ENCODE measurements at places on chromosomes 16 and 17.

GRCh38 chr17:76532072-76532651 is 5.3 kb downstream of the CYGB start:
- no peak for DNase-seq

GRCh38 chr17:71760062-71760720 is 360.6 kb upstream of the SOX9 start:
- peak; percentile 8 for DNase-seq

DNA sequence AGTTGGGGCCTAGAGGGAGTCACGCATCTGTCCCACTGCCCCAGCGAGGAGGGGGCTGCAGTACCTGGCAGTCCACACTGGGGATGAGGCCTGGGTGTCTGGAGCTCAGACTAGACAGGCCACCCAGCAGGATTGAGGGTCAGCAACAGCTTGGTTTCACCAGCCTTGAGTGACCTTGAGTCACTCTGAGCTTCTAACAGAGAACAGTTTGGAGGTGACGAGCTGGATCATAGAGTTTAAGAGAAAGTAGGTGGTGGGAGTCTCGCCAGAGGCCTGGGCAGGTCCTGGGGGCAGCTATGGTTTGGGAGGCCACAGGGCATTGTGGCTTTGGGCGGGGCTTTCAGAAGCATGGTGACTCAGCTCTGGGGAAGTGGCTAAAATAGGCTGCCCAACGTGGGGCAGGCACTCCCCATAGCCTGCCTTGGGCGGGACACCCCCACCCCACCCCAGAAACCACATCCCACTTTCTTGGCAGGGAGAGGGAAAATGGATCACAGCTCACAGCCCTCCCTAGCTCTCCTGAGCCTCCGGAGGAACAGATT is 20.5 kb downstream of the CDC42EP4 start:
- peak; percentile 70 for DNase-seq

GRCh38 chr17:63425483-63425882 is 20.6 kb downstream of the CYB561 start:
- peak; percentile 62 for DNase-seq

DNA sequence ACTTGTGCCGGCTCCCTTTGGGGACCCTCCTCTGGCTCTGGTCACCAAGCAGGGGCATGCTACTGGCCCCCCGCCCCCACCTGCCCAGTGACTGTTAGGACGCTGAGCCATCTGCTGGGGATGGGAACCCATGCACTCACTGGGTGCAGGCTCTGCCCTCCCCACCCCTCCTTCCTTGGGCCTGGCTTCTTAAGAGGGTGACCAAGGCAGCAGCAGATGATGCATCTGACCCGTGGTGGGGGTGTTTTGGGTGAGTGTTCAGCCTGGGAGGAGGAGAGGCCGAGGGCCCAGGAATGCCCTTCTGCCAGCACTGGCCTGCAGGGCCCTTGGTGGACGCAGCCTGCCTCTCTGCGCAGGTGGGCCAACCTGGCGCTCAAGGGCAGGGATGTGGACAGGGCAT is 19.2 kb upstream of the MTSS2 start:
- no peak for DNase-seq

DNA sequence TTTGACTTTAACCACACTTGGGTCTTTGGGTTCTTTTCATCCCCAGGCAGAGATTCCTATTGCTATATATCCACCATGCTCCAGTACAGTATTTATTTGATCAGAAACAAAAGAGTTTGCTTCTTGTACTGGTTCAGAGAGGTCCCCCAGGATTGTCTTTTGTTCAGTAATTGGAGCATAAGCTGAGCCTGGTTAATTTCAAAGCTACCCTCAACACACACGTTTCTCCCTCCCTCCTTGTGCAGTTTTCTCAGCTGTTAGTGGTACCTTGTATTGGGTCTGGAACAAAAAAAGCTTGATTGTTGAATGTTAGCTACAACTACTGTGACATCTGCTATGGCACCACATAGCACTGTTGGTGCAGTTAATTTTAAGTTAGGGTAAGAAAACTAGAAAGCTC is 50.0 kb downstream of the NUP93 start:
- DNase-seq = no peak

GRCh38 chr16:1458977-1459341 is 14.6 kb upstream of the CCDC154 start:
- no peak for DNase-seq

GRCh38 chr17:60743799-60744198 is 66.1 kb downstream of the BCAS3 start:
- no peak for DNase-seq

DNA sequence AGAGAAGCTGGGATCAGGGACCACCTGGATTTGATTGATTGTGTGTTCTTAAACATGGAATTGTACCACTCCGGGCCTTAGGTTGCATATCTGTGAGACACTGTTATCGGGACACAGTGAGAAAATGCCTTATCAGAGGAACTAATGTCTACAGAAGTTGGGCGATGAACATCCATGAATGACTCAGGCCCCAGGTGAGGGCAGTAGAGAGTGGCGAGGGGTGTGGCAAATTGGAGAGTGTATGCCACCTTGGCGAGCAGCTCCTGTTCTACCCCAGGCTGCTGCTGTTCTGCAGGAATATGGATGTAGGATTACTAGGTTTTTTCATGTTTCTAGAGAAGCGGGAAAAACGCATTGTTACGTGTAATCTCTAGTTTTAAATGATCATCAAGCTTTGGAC is 38.8 kb downstream of the CLEC16A start:
- no peak for DNase-seq

DNA sequence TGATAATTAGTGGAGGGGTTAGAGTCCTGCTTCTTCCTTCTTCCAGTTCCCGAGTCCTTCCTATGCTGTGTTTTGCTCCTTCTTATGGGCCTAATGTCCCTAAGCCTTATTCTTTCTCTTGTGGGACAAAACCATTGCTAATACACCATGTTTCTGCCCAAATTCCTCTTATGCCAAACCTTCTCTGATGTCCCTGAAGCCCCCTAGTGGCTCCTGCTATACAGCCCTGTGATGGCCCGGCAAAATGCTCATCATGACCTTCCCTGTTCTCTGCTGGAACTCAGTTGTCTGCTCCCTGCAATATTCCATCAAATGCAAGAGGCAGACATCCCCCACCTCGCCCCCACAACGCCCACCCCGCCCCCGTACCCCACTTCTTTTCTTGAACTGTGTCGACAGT is 171.6 kb downstream of the CDH11 start:
- no peak for DNase-seq

GRCh38 chr16:19705843-19706242 is 12.2 kb downstream of the KNOP1 start:
- no peak for DNase-seq

DNA sequence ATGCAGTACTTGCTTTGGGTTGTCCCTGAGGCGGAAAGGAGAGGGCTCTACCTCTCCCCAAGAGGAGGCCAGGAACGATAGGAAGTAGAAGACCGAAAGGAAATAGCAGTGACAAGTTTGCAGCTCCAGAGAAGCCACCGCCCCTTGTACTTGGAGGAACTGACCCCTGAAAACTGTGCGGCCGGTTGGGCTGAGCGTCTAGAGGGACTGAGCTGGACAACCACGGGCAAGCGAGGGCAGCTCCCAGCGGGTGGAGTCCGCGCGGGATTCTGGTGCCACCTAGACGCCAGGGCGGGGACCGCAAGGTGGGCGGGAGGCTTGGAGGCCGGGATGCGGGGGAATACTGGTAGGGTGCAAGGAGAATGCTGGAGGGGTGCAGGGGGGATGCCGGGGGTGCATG is 1.3 kb upstream of the SLC6A4 start:
- DNase-seq = no peak

GRCh38 chr17:55005520-55005919 is 37.0 kb downstream of the STXBP4 start:
- DNase-seq = no peak

- peak; percentile 78 for DNase-seq
Observed at GRCh38 chr17:1783834-1784611, 22.2 kb downstream of the SERPINF1 start.

DNA sequence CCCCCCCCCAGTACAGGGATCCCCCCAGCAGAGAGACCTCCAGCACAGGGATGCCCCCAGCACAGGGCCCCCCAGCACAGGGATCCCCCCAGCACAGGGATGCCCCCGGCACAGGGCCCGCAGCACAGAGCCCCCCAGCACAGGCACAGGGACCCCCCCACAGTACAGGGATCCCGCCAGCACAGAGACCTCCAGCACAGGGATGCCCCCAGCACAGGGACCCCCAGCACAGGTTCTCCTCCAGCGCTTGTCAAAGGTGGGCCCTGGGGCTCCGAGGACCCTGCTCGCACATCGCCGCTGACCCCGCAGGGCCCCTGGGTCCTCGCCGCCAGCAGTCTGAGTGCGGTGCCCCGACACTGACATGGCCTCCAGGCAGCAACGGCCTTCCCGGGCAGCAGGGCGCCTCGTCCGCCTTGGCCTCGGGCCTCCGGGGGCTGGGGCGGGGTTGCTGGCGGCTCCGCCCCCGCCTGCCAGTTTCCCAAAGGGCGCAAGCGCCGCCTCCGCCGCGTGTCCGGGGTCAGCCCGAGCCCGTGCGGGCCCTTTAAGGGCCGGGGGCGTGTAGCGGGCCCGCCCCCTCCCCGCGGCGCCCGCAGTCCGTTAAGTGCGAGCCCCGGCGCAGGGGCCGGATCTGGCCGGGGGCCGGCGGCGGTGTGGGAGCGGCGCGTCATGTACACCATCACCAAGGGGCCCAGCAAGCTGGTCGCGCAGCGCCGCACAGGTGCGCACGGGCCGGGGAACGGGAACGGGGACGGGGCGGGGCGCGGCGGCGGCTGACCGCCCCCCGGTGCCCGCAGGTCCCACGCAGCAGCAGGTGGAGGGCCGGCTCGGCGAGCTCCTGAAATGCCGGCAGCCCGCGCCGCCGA is at the start of gene MCRIP2:
TSS of gene MCRIP2 (plus strand) at position 503 of the 863 bp plus-strand sequence. CDS start at position 667, 164 bp downstream.
- DNase-seq = no peak

GRCh38 chr17:64611369-64611768 is 50.7 kb downstream of the SMURF2 start:
- DNase-seq = no peak

DNA sequence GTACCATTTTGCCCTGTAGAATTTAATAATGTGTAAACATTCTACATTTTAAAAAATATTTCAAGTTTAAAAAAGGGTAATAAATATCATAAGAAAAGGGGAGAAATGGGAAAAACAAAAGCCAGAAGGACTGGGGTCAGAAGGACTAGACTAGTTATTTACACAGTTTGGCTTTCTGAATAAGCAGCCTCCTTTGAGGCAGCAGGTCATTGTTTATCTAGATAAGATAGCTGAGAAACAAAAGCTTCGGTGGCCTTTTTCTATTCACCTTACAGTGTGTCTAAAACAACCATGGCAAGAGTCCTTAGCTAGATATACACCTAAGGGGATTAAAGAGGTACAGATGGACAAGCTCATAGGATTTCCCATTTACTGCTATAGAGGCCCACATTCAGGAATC is 396.5 kb upstream of the PMFBP1 start:
- no peak for DNase-seq

DNA sequence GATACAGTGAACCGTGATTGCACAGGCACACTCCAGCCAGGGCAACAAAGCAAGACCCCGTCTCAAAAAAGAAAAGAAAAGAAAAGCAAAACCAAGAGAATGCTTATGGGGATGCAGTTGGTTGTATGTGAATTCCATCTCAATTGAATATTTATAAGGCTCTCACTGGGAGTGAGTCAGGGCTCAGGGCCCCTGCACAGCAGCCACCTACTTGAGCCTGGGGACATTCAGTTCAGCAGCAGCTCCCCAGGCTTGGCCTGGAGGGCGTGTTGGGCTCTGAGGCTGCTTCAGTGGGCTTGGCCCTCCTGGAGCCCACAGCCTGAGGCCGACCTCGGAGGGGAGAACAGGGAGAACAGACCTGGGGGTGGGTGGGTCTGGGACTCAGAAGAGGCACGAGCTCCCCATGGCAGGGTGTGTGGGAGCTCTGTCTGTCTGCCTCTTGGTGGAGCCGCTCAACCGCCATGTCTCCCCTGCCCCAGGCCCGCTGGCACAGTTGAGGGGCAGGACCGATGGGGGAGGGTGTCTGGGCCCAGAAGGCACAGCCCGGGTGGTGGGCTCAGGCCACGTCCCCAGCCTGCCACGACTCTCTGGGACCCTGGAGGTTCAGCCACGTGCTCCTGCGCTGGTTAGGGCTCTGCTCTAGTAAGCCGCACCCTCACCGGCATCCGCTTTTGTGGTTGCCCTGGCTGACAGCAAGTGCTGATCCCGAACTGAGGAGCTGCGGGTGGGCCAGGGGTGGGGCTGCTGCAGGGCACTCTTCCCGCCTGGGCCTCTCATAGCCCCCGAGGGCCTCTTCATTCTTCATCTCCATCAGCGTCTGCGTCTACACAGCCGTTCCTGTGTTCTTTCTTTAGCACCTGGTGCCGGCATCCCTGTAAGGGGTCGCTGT is 24.8 kb downstream of the ZFPM1 start:
- DNase-seq = no peak

GRCh38 chr16:56479469-56479868 is 28.1 kb downstream of the OGFOD1 start:
- DNase-seq = no peak

DNA sequence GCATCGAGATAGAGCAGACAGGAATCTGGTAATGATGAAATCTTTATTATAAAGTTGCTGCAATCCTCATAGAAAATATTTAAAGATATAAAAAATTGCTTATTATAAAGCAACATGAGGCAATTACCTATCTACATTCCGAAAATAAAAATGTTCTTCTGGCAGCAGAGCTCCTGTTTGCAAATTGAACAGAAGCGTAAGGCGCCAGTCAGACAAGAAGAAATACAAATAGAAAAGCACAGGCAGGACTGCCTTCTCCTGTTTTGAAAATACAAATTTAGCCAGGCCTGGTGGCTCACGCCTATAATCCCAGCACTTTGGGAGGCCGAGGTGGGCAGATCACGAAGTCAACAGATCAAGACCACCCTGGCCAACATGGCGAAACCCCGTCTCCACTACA is 95.6 kb downstream of the CDYL2 start:
- no peak for DNase-seq

DNA sequence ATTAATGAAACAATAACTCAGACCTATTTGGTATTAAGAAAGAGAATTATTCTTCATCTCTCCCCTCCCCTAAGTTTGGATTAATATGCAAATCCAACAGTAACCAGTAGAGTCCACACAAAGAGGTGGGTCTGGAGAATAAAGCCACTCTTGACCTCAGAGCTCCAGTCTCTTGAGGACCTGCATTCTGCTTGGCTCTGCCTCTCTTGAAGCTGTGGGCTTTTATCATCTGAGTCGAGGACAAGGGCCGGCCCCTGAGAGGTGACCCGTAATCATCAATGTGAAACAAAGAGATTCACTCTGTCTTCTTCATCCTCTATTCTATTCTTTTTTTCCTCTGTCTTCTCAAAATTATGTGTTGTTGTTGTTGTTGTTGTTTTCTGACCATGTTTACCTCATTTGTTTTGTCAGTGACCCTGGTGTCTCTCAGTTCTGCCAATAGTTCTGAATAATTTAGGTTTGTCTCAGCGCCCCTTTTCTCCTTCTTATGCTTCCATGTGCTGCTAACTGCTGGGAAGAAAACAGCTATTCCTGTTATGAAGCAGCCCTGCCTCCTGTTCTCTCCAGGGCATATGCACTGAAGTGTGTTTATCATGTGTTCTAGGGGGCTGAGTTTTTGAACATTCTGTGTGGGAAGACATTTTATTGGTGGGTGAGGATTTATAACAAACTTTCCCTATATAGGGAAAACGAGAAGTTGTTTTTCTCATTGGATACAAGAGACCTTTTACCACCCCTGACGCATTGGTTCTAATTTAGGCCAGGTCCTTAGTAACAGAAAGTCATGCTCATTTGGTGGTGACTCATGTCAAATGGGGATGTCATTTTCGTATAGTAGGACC is 135.8 kb downstream of the TRIM37 start:
- DNase-seq = peak; percentile 5
